ENCODE measurements at places on chromosomes 2 and 18.

GRCh38 chr2:219125886-219126270, 34.7 kb downstream of the NHEJ1 start:
- DNase-seq: no peak

GRCh38 chr18:54679318-54680149, 88.5 kb downstream of the DYNAP start:
- DNase-seq: peak; percentile 77

GRCh38 chr2:69241093-69241492, 145.9 kb downstream of the GFPT1 start:
- no peak for DNase-seq

DNA sequence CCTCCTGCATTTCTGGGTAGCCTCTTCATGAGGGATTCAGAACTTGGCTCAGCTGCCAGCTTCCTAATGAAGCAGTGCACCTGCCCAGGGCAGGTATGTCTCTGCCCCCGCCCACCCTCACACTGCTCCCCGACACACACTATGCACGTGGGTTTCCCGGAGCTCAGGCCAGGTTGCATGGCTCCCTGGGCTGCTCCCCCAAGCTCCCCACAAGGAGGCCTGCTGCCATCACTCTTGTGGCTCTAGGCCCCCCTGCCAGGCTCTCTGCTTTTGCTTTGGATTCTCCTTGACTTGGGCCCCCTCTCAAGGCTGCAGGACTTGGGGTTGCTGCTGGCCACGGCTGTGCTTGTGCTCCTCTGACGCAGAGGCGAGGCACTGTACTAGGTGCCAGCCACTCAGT, 43.6 kb downstream of the ADD2 start:
- DNase-seq: no peak

DNA sequence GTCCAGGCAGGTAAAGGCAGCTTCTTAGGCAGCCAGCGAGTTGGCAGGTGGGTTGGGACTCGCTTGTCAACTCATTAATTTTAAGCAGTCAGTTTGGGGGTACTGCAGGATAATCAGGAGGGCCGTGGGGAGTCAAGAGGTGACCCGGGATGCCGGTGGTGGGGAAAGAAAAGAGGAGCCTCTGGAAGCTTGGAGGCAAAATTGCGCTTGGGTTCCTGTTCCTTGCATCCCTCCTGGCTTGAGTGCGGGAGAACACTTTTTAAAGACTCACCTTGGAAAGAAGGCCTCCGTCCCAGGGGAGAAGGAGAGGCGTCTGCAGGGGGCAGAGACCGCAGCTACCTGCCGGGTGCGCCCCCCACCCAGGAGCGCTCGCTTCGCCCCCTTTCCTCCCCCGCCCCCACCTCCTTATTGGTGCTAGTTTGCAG, at the start of gene KCNJ3:
KCNJ3 (plus strand) TSS at position 400 of the 425 bp plus-strand sequence. CDS start 81 bp downstream, outside the sequence.
- peak; percentile 65 for DNase-seq

DNA sequence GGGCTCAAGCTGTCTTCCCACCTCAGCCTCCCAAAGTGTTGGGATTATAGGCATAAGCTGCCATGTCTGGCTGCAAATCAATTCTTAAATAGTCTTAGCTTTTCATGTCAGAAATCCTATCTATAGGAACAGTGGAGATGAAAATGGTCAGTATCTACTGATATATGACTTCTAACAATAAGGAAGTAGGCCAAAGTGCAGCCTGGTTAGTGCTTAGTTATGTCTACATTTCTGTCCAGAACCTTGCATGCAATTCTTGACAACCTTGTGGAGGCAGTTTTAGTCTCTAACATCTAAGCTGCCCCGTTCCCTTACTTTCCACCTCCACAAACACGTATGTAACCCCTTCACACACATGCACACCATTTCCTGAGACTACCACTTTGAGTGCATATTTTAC, 169.2 kb upstream of the SPATS2L start:
- DNase-seq: no peak

Measured in G401 (cell line).